ENCODE measurements at places on chromosomes 7 and 10.

DNA sequence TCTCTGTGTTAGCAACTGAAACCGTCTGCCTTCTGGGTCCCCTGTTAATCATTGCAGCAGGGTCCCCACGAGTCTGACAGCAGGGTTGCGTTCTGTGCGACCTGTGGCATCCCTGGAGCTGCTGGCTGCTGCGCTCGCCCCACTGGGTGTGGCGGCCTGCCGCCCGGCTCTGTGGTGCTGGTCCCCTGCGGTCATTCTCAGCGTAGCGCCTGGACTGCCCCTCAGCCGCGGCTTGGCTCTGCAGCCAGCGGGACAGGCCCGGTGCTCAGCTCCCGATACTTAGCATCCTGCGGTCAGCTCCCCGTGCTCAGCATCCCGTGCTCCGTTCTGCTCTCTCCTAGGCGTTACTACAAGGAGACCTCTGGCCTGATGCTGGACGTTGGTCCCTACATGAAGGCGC is 35.0 kb downstream of the LHPP start:
- no peak for DNase-seq

GRCh38 chr7:90604383-90604782 is 8.3 kb downstream of the CDK14 start:
- no peak for DNase-seq

DNA sequence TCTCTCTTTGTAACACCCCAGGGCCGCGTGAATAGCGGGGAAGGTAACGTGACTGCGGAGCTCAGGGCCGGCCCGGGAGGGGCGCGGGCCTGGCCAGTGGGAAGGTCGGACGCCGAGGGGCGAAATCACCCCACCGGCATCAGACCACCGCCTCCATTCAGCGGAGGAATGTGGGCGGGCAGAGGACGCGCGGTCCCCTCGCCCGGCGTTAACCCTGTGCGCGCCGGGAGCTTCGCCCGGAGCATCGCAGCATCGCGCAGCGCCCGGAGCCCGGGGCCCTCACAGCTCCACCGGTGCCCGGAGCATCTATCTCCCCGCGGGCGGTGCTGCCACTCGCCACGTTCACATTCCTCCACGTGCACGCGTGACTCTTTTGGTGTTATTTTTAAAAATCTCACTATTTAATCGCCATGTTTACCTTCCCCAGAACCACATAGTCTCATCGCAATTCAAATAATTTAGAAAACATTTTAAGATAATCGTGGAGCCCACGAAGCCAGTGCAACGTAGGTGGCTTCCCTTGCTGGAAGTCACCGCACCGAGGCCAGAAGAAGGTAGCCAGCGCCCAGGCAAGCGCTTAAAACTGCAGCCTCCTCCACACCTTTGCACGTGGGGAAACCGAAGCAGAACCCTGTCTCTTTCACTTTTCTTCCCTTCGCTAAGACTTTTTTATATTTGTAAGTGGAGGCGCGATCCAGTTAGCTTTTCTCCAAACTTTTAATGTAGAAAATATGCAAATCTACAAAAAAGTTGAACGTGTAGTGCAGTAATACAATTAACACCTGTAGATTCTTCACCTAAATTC is 21.8 kb downstream of the FGFBP3 start:
- peak; percentile 8 for DNase-seq

DNA sequence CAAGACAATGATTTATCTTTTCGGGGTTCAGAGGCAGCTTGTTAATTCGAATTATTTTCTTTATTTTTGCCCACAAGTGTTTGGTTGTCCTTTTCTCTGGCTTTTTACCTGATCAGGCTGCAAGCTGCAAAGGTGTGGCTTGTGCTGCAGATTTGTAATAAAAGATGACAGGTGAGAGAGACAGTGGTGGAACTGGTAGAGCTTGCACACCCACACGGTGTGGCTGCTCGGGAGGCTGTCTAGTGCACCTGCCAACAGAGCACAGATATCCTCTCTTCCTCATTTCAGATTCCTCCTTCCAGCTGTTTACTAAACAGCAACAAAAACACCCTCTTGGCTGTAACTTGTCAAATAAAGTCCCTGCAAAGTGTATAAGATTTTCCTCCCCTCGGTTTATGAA is 9.2 kb downstream of the GJD4 start:
- DNase-seq, result no peak

- no peak for DNase-seq
Measured at GRCh38 chr7:17545348-17545747, 246.9 kb downstream of the AHR start.

- no peak for DNase-seq
Measured at GRCh38 chr10:3046981-3047547, 20.3 kb upstream of the PFKP start.

DNA sequence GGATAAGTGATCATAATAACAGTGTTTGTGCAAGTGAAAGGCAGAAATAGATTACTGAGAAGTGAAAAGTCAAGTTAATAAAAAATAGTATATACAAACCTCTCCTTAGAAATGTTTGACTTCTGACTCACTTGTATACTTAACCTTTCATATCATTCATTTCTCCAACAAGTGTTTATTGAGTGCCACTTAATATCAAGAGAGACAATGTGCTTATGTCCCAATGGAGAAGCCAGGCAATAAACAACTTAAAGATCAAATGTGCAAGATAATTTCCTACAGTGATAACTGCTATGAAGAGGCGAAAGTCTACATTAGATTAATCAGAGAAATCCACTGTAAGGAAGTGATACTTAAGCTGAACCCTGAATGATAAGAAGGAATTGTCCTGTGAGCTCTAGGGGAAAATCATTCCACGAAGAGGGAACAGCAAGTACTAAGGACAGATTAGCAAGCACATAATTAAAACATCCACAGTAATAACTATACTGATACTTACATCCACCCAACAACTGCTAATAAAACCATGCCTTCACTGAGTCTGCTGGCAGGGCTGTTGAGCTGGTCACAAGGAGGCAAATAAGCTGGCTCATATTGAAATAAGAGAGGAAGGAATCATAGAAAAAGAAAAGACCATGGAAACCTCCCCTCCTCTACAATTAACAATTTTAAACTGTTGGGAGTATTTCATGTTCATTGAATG is 203.5 kb downstream of the CTNNA3 start:
- DNase-seq, result no peak

GRCh38 chr10:96266118-96266770 is 5.1 kb downstream of the BLNK start:
- no peak for DNase-seq

DNA sequence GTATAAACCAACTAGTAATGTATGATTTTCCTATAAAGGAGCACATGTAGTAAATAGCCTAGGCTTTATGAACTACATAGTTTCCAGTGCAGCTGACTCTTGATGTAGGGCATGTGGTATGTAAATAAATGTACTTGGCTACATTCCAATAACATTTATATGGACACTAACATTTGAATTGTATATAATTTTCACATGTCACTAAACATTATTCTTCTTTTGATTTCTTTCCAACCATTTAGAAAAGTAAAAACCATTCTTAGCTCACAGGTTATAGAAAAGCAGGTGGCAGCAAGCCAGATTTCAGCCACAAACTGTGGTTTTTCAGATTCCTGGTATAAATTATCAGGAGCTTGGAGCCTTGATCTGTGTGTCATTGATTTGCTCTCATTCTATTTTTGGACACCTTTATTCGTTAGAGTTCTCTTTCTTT is 1182.0 kb downstream of the CNTNAP2 start:
- no peak for DNase-seq

GRCh38 chr10:75619635-75620034 is 188.2 kb downstream of the LRMDA start:
- no peak for DNase-seq

- no peak for DNase-seq
Measured at GRCh38 chr10:101091546-101092290, 29.9 kb downstream of the KAZALD1 start.

- no peak for DNase-seq
Measured at GRCh38 chr7:82726038-82726800, 282.6 kb upstream of the CACNA2D1 start.

- DNase-seq, result no peak
Measured at GRCh38 chr7:132518102-132518838, 58.0 kb downstream of the PLXNA4 start.

- DNase-seq, result no peak
Measured at GRCh38 chr7:39221901-39222300, 244.2 kb downstream of the POU6F2 start.

GRCh38 chr10:84194424-84195043 is at the start of gene CDHR1:
CDHR1 (plus strand) TSS chr10:84194537; CDS start chr10:84194761, 224 bp downstream.
- DNase-seq, result no peak

DNA sequence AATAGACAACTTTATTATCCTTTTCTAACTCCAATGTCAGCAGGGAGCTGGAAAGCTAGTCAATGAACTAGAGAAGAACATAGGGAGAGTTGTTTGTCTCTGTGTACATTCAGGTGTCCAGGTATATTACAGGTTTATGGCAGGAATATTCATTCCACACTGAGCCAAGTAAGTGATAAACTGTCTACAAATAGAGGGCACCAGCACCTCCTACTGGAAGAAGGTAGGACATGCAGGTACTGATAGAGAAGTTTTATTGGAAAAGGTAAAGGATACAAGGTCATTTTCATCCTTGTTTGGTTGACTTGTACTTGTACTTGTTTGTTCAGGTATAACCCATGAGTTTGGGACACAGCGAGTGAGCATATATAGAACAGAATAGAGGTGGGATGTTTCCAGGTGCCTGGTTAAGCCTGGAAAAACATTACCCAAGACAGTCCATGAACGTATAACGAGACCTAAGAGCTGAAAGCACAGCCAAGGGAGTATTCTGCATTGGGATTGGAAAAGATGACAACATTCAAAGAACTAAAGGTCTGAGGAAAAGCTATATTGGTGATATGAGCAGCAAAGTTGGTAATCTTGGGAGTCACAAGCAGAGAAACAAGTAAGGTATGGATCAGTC is 61.4 kb upstream of the PPP1R3C start:
- DNase-seq, result no peak

DNA sequence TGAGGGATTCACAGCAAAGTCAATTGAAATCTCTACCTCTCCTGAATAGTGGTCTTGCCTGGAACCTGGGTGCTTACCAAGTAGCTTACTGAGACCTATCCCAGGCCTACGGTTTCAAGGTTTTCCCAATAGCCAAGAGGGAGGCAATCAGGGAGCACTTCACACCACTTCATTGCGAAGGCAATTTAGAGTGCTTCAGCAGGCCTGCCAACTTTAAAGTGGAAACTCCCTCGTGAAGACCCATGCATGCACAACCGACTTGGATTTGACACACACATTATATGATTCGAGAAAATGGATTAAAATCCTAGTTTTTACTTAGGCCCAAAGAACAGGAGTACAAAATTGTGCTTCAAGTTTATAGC is 51.5 kb upstream of the NOBOX start:
- no peak for DNase-seq

- no peak for DNase-seq
Measured at GRCh38 chr7:142797391-142798377, 26.9 kb downstream of the PRSS2 start.

DNA sequence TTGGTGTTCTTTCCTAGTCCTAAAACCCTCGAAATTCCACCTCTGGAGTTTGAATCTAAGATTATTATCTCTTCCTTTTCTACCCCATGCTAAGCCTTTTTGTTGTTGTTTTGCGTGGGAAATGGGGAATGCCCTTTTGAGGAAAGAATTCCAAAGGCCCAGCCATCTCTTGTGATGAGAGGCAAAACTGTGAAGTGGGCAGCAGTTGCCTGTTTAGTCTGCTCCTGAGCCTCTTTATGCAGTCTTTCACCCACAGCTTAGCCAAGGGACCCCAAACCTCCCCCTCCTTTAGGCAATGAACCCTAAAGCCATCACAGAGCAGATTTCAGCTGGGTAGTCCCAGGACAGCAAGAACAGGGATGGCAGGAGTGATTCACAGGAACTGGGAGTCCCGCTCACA is 95.5 kb downstream of the DNMBP start:
- DNase-seq, result no peak

DNA sequence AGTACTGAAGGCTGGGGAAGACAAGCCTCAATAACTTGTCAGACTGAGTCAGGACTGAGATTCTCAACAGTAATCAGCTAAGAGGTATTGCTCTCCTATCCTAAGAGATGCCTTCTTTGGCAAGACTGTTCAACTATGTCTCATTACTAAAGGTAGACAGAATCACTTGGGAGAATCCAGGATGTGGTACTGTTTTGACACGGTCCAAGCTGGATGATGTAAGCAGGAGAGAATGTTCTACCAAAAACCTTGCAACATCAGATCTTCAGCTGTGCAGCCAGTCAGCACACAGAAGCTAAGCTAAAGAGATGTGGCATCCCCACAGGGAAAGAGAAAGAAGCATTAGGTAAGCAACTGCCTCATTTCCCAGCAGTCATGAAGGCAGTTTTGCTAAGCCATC is 391.4 kb downstream of the NRG3 start:
- DNase-seq, result no peak

- DNase-seq, result no peak
Measured at GRCh38 chr10:101450277-101451080, 96.5 kb downstream of the BTRC start.

GRCh38 chr7:46990761-46991160 is 591.1 kb downstream of the TNS3 start:
- DNase-seq, result no peak

DNA sequence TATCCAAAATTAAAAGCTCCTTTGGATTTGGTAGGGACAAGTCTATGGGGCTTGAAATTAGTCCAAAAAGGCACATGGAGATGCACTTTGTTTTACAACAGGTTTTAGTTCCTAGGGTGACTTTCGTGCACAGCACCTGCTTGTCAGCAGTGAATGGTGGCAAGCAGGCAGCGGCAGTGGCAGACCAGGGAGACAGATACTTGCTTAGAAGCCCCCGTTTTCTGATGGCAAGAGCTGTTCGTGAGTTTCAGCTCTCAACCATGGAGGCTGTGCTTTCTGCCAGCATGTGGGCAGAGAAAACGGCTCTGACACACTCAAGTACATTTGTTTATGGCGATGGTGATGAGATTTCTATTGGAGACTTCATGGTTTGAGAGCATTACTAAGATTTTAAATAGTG is 61.7 kb upstream of the SHH start:
- no peak for DNase-seq

GRCh38 chr10:6579183-6579903 is 733 bp downstream of the PRKCQ start:
- no peak for DNase-seq
